Stimulated activated CD8-positive, alpha-beta memory T cell treated with anti-CD3 and anti-CD28 coated beads, Interleukin-15, amount 100 ng/mL, for 48 hours (primary cell): ENCODE measurements at places on chromosomes 2 and 18.

DNA sequence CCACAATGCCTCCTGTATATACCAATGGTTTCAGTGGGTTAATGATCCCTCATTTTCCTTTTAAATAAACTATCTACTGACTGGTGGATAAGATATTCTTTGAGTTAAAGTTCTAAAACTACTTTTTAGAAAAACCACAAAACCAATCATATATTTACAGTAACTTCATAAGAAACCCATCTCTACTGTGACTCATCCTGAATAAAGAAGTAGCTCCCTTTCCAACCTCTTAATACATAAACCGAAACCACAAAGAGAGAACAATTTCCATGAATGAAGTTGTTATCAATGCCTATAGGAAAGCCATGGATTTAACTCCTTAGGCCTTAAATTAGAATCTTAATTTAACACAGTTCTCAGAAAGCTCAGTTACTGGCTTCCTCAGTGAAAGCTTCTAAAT is 227.0 kb upstream of the SMAD7 start:
- DNase-seq, result no peak

DNA sequence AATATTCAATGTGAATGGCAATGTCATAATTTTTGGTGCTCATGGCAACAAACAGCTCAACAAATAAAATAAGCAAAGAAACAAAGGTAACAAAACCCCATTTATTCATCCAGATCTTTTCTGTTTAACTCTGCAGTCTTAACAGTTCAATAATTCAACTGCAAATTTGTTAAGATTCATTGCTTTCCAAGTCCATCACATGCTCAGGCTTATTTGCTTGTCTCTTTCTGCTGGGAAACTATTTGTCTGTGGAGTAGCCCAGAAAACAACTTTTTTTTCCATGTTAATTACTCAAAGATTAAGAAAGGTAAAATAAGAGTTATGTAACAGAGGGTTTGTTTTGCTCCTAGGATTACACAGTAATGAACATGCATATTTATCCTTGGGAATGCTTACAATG is 92.6 kb upstream of the PNPT1 start:
- no peak for DNase-seq

DNA sequence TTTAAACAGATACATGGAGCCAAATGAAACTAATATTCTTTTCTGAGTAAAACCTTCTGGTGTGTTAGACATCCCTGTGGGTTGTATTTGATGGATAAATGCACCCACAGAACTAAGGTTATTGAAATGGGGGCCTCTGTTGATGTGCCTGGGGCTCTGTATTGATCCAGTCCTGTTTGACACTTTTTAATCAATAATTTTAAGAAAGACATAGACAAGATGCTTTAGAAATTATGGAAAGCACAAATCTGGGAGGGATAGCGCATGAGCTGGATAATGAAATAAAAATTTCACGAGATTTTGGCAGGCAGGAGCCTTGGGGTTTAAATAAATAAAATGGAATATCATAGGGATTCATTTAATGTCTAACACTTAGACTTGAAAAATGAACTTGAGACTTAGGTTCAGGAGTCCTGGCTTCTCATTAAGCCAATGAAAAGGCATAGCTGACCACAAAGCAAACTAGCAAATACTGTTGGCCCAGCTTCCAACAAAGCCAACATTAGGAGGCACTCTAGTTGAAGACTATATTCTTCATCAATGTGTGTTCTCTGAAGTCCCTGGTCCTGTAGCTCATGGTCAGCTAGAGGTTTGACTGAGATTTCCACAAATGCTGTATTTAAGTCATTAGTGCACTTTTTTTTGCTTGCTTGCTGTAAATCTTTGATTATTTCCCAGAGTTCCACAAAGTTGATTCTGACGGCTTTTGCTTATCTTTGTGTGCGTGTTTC is 64.2 kb upstream of the SH3RF3 start:
- no peak for DNase-seq

- DNase-seq, result no peak
These were observed 77.5 kb upstream of the TTC21B start for GRCh38 chr2:166031054-166031453.
